ENCODE measurements at places on chromosomes 7 and 10.

- no peak for DNase-seq
These were observed 94.3 kb downstream of the UBE2H start for GRCh38 chr7:129858490-129858889.

GRCh38 chr7:29443552-29443951, 120.1 kb upstream of the PRR15 start:
- DNase-seq, result no peak

DNA sequence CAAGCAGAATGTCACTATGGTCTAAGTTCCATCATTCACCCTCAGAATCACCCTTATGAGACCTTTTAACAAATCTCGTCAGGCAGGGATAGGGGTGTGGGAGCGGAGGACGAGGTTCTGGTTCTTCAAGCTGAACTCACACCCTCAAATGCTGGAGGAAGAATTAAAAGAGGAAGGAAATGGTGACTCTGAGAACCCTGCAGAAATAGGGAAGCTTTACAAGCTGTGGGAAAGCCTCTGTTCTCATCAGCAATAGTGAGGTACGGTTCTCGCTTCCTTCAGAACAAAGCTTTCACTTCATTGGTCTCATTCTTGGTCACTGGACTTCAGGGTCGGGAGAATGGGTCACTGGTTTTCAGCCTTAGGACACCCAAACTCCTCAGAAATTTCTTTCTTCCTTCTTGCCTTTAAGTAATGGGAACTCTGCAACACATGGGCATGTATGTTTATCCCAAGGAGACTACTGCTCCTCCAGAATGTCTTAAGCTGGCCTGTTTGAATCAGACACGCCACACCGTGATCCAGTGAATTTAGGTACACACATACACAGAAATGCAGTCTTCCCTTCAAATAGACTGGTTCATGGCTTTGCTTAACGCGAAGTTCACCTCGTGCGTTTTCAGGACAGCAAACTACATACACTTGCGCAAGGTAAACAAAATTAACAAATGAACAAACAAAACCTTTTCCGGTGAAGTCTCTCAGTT, 226.0 kb downstream of the SFMBT2 start:
- no peak for DNase-seq

- no peak for DNase-seq
These were observed 64.1 kb downstream of the P4HA1 start for GRCh38 chr10:73032536-73032935.

DNA sequence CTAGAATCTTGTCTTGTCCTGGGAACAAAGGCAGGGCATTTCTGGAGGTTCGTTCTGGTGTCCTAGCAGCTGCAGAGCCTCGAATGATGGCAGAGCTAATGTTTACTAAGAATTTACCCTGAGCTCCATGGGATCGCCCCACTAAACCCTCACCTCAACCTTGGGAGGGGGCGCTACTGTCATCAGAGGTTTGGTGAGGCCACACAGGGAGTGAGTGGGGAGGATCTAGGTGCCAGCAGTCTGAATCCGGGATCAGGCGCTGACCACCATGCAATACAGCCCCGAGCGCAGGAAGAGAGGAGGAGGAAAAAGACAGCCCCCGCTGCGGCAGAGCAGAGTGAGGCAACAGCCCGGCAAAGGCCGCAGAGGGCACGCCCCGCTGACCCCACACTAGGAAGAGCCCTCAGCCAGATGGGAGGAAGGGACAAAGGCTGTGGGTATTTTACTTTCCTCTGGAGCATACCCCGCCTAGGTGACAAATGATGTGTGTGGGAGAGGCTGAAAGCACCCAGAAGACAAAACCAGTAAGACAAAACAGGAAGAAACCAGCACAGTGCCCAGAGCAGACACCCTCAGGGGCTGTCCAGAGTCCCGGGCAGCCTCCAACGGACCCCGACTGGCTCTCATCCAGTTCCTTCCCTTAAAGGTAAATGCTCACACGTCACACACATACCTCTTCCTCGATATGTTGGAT, 103.5 kb downstream of the FAM53B start:
- no peak for DNase-seq

- DNase-seq, result peak; percentile 12
These were observed 198.2 kb downstream of the MAD1L1 start for GRCh38 chr7:2034291-2035201.

DNA sequence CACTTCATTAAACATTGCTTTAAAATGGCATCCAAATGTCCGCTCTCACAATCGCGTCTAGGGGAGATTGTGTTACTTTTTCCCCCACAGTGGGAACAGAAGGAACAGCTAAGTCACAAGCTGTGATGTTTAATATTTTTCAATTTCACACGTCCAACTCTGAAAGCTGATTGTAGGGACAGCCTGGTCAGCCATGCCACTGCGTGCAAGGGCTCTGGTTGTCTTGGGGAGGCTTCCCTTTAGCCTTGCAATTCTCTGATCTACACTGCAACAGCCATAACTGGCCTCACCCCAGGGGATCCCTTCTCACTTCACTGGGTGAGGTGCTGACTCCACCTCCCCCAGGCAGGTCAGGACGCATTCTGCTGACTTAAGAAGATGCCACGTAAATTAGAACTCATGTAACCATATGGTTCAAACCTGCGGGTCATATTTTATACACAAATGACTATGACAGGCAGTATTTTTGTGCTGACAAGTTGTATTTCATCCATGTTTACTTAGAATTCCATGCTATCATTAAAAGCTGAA, 425.2 kb upstream of the NFE2L3 start:
- DNase-seq, result no peak

DNA sequence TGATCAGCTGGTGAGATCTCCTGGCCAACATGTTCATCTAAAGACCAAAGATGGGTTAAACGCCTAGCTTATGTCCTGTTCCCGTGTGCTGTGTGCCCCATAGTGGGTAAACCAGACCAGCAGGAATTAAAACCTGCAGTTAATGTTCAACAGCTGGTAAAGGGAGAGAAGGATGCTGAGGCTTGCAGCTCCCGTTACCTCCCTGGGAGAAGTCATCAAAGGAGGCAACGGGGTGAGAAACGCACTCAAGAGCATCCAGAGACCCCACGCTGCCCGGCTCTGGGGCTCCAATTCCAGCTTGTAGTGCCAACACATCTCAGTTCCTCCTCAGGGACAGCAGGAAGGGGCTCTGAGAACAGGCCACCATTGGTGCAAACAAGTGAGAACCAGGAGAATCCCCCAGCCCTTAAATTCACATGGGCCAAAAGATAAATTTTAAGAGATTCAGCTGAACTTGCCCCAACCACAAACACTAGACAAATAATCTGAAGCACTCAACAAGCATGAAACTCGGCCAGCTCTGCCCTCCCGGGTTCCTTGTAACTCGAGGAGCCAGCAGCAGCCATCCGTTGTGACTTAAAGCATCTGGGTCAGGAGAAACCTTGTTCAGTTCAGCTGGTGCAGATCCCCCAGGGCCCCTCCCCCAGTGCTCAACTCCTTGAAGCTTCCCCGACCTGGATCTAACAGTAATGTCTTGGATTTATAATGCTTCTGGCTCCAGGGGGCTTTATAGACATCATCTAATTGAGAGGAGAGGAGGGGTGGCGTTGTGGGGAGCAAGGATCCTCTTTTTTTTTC, 29.4 kb downstream of the FAM241B start:
- no peak for DNase-seq

- DNase-seq, result no peak
These were observed 213.1 kb downstream of the PCDH15 start for GRCh38 chr10:54587971-54588370.

GRCh38 chr7:149772956-149773434, 393 bp downstream of the ZNF467 start:
- no peak for DNase-seq

DNA sequence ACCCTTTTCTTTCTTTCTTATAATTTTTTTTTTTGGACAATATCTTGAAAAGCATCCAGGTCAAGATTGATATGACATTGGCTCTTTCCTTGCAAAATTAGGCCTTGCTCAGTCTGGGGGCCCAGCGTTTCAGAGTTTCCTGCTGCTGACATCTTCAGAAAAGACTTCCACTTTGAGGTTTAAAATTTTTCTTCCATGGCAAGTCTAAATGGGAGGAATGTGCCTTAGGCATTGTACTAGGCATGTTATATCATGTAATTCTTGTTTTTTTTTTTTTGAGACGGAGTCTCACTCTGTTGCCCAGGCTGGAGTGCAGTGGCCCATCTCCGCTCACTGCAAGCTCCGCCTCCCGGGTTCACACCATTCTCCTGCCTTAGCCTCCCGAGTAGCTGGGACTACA, 48.9 kb upstream of the PDZD8 start:
- DNase-seq, result no peak

- no peak for DNase-seq
These were observed 101.3 kb downstream of the SDHAF3 start for GRCh38 chr7:97218767-97219166.

- DNase-seq, result no peak
These were observed 633.9 kb downstream of the ARL4A start for GRCh38 chr7:13321316-13321715.

- no peak for DNase-seq
These were observed 123.3 kb upstream of the LAMB4 start for GRCh38 chr7:108253275-108254044.

- peak; percentile 41 for DNase-seq
These were observed 120.1 kb downstream of the ELAPOR2 start for GRCh38 chr7:86939197-86939814.

DNA sequence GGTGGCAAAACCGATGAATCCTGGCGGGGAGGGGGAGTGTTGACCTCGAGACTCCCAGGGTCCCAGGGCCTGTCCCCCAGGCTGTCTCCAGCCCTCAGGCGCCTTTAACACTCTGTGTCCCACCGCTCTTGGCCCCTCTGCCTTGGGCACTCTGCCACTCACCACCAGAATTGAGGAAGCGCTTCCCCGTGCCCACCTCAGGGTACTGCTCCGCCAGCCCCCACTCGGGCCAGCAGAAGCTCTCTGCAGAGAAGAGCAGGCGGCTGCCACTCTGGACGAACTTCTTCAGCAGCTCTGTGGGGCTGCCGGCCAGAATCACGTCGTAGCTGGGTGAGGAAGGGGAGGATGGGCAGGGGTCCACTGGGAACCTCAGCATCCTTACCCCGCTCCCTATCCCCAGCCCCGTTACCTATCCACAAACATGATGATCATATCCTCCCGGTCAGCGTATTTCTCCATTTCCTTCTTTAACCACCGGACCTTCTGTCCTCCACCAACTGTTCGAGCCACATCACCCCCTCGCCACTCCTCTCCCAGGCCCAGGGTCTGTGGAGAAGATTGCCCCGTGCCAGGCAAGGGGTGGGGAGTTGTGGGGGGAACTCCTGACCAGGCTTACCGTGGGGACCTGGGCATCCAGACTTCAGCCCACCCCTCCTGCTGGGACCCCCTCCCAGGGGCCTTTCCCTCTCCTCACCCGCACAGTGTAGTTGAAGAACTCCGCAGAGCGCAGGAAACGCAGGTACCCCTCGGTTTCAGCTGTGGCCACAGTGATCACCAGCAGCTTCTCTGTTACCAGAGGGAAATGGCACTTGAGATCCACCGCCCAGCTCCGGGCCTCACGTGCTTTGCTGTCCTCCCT, 1.2 kb downstream of the PLOD3 start:
- DNase-seq, result no peak

- no peak for DNase-seq
These were observed 898.2 kb downstream of the CCSER2 start for GRCh38 chr10:85226596-85226995.

DNA sequence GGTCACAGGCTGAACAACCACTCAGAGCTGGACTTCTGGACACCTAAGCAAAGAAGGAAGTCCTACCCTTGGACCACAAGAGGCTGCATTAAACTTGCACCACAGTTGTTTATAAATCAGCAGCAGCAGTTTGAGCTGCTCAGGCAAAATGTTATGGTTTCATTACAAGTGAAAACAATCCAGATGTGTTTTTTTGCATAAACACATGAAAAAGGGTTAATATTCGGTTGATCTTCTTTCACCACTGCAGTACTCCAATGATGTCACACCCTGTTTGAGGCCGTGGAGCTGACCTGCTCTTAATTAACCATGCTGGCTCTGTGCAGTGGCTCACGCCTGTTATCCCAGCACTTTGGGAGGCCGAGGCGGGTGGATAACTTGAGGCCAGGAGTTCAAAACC, 490.8 kb upstream of the CELF2 start:
- no peak for DNase-seq

DNA sequence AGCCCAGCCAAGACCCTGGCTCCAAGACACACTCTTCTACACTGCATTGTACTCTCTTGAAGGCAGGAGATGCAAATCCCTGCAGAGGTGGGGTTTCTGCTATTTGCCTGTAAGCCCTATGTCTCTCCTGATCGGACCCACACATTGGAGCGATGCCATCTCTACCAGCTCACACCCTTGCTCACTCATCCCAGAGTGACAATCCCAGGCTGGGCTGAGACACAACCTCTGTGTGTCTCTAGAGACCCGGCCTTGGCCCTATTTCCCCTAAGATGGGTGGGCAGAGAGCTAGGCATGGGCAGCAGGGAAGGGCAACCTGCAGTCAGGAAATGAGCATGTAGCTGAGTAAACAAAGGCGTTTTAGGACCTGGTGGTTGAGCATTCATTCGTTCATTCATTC, 25.6 kb downstream of the CCDC3 start:
- no peak for DNase-seq

DNA sequence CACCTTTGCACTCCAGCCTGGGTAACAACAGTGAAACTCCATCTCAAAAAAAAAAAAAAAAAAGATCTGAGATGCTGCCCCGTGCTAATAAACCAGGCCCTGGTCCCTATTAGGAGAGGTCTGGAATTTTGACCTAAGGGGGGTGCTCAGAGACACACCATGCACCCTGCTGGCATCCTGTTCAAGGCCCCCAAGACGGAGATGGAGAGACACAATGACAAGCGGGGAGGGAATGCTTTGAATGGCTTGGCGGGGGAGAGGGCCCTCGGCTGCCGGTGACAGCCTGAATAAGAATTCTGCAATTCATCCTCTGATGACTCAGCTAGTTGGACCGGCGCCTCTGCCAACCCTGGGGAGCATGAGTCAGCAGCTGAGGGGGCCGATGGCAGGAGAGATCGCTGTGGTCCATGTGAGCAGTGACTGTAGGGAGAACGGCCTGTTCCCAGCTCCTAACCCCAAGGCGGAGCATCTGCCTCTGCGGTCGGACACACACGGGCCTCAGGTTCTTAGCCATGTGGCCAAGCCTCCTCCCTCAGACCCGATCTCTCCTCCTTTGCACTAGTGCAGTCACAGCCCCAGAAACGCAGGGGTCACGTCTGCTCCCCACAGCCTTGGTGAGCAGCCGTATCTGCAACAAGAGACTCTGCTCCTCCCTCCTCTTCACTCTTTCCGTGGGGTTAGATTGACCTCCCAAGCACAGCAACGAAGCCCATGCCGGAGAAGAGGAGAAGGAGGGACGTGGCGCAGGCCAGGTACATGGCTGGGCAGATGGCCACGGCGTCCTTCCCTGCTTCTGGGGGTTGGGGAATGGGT, 14.9 kb downstream of the TRIM56 start:
- DNase-seq, result peak; percentile 70

DNA sequence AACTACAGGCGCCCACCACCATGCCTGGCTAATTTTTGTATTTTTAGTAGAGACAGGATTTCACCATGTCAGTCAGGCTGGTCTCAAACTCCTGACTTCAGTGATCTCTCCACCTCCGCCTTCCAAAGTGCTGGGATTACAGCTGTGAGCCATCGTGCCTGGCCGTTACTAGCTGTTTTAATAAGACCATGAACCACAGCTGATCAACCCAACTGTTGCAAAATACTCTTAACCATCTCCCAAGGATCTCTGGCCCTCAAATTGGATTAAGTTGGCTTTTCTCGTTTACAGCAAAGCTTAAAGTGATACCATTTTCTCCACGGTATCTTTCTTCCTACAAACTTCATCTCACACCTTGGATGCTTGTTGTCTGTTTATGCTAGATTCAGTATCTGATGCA, 18.3 kb downstream of the ZFAND2A start:
- DNase-seq, result peak; percentile 1
